ENCODE measurements at places on chromosomes 3 and 15.

DNA sequence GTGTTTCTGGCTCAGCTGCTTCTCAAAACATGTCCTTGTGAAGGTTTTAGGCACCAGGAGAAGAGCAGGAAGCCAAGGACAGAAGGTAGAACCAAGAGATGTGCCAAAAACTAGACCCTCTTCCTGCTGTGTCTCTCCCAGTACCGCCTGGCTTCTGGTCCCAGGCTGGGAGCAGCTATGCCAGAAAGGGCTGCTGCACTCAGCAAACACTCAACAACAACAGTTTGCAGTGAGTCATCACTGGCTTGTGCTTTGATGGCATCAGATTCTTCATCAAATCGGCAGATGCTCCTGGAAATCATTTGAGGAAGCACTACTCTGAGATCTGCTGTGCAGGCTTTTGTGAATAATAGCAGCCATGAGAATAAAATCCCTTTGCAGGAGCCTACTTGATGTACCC lies 63.2 kb downstream of the DGKG start:
- no peak for DNase-seq

GRCh38 chr3:38164643-38164951 lies 740 bp upstream of the OXSR1 start:
- DNase-seq = no peak

DNA sequence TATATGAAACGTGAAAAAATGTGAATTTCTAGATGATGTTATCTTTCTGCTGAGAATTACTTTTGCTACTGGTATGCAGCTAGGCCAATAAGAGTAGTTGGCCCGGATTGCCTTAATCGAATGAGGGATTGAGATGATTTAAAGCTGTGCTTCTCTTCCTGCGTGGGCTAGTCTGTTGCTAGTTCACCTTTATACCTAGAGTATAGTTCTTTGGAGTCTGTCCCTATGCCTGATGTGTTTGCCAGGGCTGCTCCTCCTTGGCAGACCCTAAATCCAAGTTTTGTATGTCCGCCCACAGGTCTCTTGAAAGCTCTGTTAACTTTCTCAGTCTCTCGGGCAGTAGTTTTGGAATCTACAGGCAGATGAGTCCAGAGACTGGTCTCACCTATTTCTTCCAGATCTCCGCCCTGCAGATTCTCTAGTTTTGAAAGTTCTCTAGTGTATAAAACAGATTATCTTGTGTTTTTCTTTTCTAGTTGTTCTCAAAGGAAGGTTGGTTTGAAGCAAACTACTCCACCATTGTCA lies 64.9 kb downstream of the MEF2A start:
- no peak for DNase-seq

DNA sequence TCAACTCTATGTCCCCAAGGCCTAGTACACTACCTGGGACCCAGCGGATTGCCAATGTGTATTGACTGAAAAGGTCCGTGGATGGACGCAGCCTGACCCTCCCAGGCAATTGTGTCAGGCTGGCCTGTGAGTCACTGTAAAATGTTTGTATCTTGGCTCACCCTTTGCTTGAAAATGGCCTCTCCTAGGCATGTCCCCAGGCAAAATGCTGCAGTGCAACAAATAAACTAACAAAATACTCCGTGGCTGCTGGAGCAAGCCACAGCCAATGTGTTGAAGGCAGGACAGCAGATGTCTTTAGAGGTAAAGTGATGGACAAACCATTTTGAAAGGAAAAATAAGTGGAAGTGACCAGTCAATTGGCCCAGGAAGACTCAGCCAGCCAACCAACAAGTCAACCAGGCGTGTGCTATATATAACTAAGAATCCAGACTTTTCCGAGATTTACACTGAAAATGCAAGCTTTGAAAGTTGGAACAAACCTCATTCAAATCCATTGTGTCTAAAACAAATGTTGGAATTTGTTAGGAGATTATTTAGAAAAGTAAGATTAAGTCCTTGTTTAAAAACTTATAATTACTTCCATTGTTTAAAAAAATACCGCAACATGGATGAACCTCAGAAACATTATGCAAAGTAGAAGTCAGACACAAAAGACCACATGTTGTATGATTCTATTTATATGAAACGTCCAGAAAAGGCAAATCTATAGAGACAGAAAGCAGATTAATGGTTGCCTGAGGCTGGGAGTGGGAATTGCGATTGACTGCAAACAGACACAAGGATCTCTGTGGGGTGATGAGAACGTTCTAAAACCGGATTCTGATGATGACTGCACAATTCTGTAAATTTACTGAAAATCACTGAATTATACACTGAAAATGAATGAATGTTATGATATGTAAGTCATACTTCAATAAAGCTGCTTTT lies 191.2 kb downstream of the TLE3 start:
- no peak for DNase-seq

GRCh38 chr3:50486219-50486888 lies 17.1 kb downstream of the CACNA2D2 start:
- DNase-seq = no peak

DNA sequence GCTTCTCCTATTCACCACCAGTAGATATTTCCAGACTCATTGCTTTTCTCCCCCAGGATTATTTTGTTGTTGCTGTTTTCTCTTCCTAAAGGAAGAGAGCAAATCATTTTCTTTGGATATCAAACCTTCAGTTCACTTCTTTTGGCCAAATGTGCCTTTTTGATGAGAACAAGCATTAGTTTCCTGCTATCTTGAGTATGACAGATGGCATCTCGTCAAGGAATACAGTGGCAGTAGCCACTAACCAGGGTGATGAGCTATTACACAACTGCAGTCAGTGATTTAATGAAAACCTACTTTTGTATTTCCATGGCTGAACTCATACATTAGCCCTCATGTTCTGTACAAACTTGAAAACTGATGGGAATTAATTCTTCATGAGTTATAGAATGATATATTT lies 354.6 kb downstream of the CADM2 start:
- DNase-seq = no peak

GRCh38 chr3:190040145-190040544 lies 80.6 kb downstream of the P3H2 start:
- no peak for DNase-seq

DNA sequence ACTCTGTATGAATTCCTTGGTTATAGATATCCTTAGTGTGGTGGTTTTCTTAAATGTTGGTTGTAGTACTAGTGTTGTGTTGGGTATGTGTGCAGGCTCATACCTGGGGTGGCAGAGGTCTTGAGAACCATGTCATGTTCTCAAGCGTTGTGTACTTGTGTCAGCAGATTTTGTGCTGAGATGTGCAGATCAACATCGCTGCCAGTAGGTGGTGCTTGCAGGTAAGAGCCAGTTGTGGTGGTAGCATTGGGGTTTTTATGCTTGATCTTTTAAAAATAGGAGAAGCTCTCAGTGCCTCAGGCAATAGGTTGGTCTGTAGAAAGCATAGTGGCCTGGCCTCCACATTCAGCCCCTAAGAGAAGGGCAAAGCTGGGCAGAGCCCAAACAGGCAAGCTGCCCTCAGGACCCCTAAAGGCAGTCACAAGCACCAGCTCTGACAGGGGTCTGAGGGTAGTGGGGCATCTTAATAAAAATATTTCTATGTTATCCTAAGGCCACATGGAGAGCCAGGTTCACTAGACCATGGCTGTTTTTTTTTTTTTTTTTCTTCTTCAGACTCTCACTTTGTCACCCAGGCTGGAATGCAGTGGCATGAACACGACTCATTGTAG lies 164.0 kb downstream of the IL20RB start:
- peak; percentile 20 for DNase-seq

- DNase-seq = peak; percentile 6
These were observed 46.1 kb downstream of the CPA3 start for GRCh38 chr3:148911173-148911572.

- DNase-seq = no peak
These were observed 42.5 kb downstream of the ZBTB38 start for GRCh38 chr3:141410846-141411245.

DNA sequence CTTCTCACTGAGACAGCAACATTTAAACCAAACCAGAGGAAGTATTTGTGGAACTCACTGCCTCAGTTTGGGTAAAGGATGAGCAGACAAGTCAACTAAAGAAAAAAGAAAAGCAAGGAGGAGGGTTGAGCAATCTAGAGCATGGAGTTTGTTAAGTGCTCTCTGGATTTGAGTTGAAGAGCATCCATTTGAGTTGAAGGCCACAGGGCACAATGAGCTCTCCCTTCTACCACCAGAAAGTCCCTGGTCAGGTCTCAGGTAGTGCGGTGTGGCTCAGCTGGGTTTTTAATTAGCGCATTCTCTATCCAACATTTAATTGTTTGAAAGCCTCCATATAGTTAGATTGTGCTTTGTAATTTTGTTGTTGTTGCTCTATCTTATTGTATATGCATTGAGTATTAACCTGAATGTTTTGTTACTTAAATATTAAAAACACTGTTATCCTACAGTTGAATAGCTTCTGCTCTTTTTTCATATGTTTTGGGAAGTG lies 23.3 kb downstream of the CLDN18 start:
- no peak for DNase-seq

GRCh38 chr3:151477591-151478334 lies 16.9 kb upstream of the IGSF10 start:
- DNase-seq = no peak

GRCh38 chr15:86036243-86036642 lies 43.4 kb upstream of the AGBL1 start:
- no peak for DNase-seq

- DNase-seq = no peak
These were observed 142.2 kb downstream of the ALDH1A2 start for GRCh38 chr15:57923306-57923705.

GRCh38 chr15:73273181-73274002 lies 95.4 kb downstream of the HCN4 start:
- no peak for DNase-seq

DNA sequence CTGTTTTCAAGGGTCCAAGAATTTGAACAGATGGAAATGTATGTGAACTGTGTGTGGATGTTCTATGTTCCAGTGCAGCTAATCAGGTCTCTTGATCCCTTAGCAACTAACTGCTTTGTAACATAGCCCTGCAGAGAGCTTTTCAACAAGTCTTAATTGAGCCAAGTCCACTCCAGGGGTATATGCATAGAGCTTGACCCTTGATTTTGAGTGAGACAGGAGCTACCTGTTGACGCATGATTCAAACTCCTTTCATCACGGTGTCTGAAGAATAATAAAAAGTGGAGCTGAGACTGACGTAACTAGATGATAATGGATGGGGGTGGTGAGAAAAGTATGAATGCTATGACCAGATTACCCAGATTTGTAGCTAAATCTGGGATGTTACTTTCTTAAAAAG lies 93.3 kb upstream of the CCDC54 start:
- no peak for DNase-seq

- DNase-seq = no peak
These were observed 46.5 kb downstream of the EXOG start for GRCh38 chr3:38542401-38543298.

GRCh38 chr3:156530980-156531379 lies 23.9 kb downstream of the SSR3 start:
- no peak for DNase-seq

DNA sequence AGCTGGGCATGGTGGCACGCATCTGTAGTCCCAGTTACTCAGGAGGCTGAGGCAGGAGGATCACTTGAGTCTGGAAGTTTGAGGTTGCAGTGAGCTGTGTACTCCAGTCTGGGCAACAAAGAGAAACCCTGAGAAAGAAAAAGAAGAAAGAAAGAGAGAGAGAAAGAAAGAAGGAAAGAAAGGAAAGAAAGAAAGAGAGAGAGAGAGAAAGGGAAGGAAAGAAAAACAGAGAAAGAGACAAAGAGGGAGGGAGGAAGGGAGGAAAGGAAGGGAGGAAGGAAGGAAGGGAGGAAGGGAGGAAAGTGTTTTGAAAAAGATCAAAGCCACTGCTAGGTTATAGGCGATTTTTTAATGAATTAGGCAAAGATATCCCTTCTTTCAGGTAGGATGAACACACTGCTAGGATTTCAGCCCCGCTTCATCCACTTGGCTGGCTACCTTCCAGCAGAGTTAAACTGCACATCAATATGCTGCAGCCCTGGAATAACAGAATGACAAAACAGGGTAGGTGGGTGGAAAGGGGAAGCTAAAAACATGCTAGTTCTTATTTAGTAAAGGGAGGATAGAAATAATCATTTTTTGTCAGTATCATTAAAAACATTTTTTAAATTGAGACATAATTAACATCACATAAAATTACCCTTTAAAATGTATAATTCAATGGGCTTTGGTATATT lies 12.8 kb upstream of the PPARG start:
- no peak for DNase-seq

GRCh38 chr3:155647206-155647605 lies 97.7 kb downstream of the PLCH1 start:
- DNase-seq = no peak

- DNase-seq = no peak
These were observed 2.9 kb downstream of the PHGR1 start for GRCh38 chr15:40353697-40354096.

DNA sequence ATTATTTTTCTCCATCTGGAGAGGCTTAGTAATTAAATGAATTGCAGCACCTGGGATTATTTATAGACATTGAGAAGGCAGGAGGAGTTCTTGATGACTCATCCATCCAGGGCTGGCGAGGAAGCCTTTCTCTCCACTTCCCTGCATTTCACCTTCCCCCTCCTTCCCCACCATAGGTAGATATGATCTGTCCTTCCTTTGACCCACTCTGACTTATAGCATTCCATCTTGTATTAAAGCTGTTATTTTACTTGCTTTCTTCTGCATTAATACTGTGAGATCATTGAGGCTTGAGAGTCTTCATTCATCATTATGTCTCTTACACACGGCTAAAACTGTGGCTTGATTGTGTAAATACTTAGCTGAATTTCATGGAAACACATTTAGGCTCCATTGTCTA lies 288.8 kb downstream of the FEZF2 start:
- DNase-seq = no peak

GRCh38 chr15:45606413-45606812 lies 19.2 kb downstream of the BLOC1S6 start:
- DNase-seq = no peak

GRCh38 chr3:156920399-156920798 lies 94.2 kb downstream of the LEKR1 start:
- DNase-seq = no peak

DNA sequence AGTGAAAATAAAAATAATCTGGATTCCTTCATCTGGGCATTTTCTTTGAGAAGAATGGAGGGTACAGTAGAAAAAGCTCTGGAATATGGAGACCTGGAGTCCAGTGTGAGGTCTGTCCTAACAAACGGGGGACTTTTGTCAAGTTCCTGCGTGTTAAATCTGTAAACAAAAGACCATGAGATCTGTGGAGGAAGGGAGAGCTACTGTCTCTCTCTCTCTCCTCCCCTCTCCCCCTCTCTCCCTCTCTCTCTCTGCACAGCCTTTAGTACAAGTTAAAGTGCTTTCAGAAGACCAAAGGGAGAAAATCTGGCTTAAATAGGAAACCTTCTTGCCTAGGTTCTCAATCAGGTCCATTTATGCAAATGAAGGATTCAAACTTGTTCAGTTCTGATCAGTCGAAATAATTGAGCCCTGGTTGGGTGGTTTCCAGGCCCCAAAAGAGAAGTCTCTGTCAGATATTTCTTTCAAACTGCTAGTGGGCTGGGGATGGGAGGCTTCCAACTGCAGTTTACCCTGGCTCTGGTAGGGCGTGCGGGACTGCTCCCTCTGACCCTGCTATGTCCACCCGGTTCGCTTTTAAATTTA lies 103.7 kb downstream of the SV2B start:
- DNase-seq = no peak

DNA sequence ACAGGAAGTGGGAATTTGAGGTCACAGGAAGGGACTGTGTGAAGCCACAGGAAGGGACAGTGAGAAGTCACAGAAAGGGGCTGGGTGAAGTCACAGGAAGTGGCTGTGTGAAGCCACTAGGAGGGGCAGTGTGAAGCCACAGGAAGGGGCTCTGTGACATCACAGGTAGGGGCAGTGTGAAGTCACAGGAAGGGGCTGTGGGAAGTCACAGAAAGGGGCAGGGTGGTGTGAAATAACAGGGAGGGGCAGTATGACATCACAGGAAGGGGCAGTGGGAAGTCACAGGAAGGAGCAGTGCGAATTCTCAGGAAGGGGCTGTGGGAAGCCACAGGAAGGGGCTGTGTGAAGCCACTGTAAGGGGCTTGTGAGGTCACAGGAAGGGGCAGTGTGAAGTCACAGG lies 35.8 kb downstream of the GASK1A start:
- DNase-seq = no peak
